Aortic smooth muscle cell (primary cell): ENCODE measurements at places on chromosomes 1 and 21. TPM values are rescaled to one million over a fixed set of nuclear protein-coding genes. Genes with fewer than 3 reads are reported as not detected.

The ALDH9A1 gene
- total RNA-seq = 89.6 and 112 TPM in 2 replicates

The ANKRD45 gene
- 0.31 and 0.40 TPM in 2 replicates for total RNA-seq

The SUSD4 gene
- not detected in 2 replicates for total RNA-seq

The PRAMEF17 gene
- not detected in 2 replicates for total RNA-seq

The CAPN8 gene
- not detected in 2 replicates for total RNA-seq

The AIRE gene
- total RNA-seq = under 0.01 TPM in 1 of 2 replicates, not detected in the other

The OR2T33 gene
- not detected in 2 replicates for total RNA-seq

The C1orf53 gene
- 3.9 and 6.1 TPM in 2 replicates for total RNA-seq

The ACOT7 gene
- 82.0 and 83.9 TPM in 2 replicates for total RNA-seq

The ZNF669 gene
- 6.3 and 6.8 TPM in 2 replicates for total RNA-seq
